Sigmoid colon (tissue), 7 donors: ENCODE measurements at places on chromosomes 4 and X. TPM values are rescaled to one million over a fixed set of nuclear protein-coding genes. Genes with fewer than 3 reads are reported as not detected.

HS6ST2 gene
- 0.28 TPM for total RNA-seq

PITX2 gene
- total RNA-seq = 0.95 TPM

ADH1C gene
- 25.3 TPM for total RNA-seq

SLC25A53 gene
- total RNA-seq = 23.5 TPM

PRR32 gene
- total RNA-seq = not detected

PNMA6F gene
- total RNA-seq = not detected

CYLC1 gene
- not detected for total RNA-seq

ADH1A gene
- total RNA-seq = not detected

BEX5 gene
- 2.3 TPM for total RNA-seq
